ENCODE measurements at places on chromosomes 16 and 17.

DNA sequence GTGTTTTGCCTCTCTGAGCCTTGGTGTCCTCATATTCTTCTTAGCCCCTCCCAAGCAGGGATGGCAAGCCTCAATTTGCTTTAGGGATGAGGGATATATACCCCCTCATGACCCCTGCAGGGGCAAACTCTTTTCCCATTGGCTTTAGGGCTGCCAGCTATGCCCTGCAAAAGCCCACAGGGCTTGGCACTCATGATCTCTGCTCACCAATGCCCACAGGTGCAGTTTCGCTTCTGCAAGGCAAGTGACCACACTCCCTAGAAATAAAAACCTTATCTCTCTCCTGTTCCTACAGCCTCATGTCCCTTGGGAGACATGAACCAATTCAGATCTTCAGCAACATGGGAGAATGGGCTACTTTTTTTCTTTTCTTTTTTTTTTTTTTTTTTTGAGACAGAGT lies 8.8 kb downstream of the BEAN1 start:
- no peak for DNase-seq

DNA sequence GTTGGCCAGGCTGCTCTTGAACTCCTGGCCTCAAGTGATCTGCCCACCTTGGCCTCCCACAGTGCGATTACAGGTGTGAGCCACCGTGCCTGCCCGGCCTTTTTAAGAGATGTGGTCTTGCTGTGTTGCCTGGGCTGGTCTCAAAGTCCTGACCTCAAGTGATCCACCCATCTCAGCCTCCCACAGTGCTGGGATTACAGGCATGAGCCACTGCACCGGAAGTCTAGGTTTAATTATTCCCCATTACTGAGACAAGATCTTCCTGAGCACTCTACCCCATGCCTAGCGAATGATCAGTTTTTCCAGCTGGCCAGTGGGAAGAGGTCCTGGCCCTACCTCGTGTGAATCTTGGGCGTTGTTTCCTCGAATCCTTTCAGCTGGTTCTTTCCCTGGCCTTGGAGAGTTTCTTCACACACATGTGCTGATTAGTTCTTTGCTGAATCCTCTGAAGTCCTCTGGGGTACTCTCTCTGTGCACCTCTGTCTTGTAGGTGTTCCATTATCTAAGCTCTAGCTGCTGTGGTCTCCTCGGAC lies 18.9 kb downstream of the C16orf54 start:
- DNase-seq, result no peak

- no peak for DNase-seq
Observed at GRCh38 chr17:38717139-38717745, 12.2 kb downstream of the MLLT6 start.

- no peak for DNase-seq
Observed at GRCh38 chr16:52721331-52721730, 174.4 kb upstream of the TOX3 start.

GRCh38 chr17:48134912-48135480 lies 27.4 kb downstream of the SNX11 start:
- no peak for DNase-seq

- no peak for DNase-seq
Observed at GRCh38 chr16:72934636-72935403, 113.1 kb downstream of the ZFHX3 start.

DNA sequence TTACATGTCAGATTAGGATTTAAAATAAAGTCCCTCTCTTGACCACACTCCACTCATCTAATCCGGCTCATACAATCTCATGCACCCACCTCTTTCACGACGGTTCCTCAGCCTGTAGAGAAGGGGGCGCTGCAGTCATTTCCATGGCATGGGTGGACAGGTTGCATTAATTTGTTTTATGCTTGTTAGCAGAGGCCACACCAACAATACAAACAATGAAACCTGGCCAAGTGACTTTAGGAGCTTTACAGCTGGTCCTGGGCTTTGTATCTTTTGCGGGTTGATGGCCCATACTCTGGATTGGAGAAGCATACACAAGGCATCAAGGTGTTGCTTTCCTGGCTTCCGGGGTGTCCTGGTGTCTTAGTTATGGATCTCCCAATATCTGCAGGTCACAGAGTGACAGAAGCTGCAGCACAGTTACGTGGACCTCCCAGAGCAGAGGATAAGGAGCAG lies 9.7 kb upstream of the SNF8 start:
- DNase-seq, result no peak

DNA sequence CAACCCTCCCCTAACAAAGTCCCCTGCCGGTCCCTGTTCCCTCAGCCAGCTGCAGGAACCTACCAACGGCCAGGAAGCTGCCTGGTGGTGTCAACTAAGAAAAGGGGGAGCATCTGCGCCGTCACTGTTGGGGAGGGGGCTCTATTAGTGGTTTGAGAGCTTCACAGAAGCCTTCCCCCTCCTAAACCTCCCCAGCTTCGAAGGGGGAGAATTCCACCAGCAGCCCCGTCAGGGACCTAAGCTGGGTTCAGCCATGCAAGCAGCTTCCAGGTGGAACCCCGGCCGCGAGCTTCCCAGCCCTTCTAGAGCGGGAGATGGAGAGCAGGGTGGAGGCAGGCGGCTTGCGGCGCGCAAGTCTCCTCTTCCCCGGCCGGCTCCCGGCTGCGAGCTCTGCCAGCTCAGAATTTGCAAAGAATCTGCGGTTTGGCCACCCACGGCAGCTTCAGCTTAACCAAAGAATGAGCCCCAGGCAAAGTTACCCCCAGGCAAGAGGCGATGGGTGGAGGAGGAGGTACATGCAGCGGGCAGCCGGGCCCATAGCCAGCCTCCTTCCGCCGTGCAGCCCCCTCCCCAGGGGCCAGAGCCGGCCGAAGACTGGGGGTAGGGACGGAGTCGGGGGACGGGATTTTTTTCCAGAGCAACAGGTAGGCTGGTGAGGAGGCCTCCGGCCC lies 33.7 kb downstream of the DDX19A start:
- no peak for DNase-seq

- no peak for DNase-seq
Observed at GRCh38 chr16:31181102-31181830, 1.3 kb downstream of the FUS start.

DNA sequence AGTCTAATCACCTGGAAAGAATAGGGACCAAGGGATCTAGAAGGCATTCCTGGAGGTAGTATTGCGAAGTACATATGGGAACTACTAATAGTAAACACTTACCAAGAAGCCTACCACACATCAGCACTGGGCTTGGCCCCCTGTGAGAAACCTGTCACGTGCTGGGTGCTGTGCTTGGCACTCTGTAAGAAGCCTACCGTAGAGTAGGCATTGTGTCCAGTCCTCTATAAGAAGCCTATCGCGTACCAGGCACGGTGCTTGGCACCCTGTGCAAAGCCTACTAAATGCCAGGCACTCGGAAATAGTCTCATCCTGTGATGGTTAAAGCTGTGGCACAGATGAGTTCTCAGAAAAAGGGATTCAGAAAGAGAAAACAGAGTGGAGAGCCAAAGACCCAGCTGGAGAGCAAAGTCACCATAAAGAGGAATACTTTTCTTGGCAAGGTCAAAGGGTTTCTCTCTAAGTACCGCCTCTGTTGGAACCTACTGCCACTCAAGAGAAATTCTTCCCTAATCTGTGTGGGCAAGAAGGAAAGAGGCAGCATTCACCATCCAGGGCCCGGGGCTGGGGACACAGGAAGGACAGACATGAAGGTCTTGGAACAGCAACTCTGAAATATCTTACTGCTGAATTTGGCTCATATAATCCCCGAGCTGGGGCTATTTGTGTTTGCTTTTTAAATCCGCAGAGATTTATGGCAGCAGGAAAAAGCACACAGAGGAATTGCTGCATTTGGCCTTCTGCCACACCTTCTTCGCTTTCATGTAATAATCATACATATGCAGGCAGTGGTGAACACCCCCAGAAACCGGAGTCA lies 81.8 kb downstream of the VAT1L start:
- no peak for DNase-seq

DNA sequence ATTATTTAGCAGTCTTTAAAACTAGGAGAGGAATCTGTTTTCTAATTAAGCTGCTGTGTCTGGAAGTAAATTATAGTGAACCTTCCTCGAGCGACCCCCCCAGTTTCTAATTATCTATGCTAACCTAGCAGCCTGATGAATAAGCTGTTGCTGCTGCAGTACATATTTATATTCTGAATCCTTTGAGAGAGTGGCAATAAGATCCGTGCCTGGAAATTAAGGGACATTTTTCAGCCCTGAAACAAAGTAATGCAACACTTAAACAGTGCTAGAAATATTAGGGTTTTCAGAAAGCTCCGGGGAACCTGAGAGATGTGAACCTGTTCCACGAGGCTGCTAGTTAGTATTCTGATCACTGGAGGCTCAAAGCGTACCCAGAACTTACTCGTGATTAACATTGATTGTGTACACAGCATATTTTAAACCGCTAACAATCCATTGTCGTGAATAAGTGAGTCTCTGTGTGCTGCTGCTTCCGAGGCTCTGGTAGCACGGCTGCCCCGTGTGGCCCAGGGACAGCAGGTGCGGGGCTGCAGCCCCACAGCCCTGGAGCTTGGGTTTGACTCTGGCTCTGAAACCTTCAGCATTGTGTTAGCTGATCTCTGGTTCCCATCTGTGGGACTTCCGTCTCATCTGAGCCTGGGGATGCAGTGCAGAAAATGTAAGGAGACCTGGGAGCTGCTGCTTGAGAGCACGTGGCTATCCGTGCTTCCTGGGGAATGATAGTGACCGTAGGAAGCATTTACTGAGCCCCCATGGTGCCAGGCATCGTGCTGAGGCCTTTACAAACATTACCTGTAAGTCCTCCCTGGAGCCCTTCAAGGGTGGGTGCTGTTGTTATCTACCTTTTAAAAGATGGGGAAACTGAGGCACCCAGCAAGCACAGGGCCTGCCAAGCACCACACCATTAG lies 190.9 kb upstream of the CHMP6 start:
- no peak for DNase-seq

GRCh38 chr17:76643553-76644148 lies at the start of gene ST6GALNAC1:
TSS of gene ST6GALNAC1 (minus strand) at chr17:76643757. CDS start at chr17:76643638, 119 bp downstream.
- DNase-seq, result no peak

GRCh38 chr16:89019511-89019910 lies 42.5 kb upstream of the CBFA2T3 start:
- no peak for DNase-seq
